Pulmonary artery endothelial cell (primary cell): ENCODE measurements at places on chromosomes 3 and 15.
A peak's percentile ranks its signal among the peaks of the same experiment; 100 is the strongest.

DNA sequence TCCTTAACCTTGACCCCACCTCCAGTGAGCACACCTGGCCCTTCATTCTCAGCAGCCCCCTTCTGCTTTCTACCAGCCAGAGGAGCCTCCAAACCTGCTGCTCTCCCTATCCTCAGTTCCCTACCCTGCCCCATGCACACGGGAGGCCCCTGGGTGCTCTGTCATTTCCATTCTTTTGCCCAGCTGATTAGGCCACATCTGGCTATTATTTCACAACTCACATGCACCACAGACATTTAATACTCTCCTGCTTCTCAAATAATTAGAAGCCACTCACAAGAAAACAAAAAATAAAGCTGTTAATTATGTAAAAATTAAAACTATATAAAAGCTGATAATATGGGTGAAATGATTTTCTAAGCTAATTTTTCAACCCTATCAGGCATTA is 50.7 kb downstream of the MYLK start:
- DNase-seq, result no peak

- DNase-seq, result no peak
Observed at GRCh38 chr3:140845882-140846281, 95.8 kb upstream of the SLC25A36 start.

DNA sequence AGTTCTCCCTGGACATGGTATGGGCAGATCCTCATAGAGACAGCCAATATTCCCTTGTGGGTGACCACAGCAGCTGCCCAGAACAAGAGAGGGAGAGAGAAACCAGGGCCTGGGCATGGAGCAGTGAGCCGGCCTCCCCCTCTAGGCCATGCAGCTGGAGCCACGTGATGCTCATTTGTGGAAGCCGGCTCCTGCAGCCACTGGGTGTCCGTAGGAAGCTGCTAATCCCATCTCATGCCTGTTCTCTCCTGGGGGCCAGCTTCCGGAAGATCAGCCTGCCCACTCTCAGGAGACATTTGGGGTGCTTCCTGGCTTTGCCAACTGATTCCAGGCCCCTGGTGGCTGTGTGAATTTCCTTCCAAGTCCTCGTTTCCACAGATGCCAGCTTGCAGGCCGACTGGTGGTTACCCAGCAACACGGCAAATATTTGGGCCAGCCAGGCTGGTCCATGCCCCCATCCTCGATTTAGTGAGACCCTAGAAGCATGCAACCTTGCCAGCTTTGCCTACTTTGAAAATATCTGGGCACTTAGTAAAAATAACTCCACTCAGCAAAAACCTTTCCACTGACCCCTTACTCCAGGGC is 55.3 kb downstream of the LINGO1 start:
- DNase-seq, result no peak

DNA sequence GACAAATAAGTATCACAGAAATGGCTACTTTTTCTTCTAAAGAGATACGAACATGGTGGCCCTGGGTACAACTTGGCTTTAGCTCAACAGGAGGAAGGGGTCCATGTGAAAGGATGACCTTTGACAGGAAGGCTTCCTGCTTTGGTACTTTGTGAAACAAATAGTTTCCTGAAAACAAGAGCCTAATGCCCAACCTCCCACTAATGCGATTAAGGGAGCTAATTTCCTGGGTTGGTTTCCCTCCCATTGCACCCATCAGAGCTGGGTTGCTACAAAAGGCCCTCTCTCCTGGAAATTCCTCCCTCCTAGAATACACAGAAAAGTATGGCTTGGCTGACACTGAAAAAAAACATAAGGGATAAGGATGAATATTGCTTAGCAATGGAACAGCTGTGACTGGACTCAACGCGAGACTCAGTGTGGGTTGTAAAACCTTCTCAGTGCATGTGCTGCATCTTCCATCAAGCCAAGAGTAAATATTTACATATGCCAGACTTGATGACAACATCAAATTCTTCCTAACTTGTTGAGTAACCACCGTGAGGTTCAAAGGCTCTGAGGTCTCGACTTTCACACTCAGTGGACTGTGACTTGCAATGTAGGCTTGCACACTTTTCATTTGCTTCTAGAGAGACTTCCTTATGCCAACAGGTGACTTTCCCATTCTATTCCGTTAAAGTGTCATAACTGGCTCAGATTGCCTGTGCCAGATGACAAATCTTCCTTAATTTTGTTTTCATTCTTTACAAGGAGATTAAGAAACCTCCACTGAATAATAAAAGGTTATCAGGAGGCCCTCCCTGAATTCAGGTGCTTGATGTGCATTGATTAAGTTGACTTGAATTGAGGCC is 60.1 kb downstream of the ADAMTS9 start:
- no peak for DNase-seq

DNA sequence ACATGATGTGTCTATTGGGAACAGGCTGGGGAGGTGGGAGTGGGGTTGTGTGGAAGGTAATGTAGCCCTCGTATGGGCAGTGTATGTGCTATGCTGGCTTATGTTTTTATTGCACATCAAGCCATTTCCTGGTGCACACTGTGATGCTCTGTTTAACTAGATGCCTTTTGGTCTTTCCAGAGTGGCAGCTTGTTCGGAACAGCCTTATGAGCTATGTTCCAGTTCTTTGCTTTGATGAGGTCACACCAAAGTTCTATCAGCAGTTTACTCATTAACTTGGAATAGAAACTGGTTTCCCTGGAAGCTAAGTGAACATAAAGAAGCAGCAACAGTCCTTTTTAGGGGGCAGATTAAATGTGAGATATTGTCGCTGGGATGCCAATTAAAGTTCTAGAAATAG is 133.9 kb downstream of the DIPK2A start:
- no peak for DNase-seq

DNA sequence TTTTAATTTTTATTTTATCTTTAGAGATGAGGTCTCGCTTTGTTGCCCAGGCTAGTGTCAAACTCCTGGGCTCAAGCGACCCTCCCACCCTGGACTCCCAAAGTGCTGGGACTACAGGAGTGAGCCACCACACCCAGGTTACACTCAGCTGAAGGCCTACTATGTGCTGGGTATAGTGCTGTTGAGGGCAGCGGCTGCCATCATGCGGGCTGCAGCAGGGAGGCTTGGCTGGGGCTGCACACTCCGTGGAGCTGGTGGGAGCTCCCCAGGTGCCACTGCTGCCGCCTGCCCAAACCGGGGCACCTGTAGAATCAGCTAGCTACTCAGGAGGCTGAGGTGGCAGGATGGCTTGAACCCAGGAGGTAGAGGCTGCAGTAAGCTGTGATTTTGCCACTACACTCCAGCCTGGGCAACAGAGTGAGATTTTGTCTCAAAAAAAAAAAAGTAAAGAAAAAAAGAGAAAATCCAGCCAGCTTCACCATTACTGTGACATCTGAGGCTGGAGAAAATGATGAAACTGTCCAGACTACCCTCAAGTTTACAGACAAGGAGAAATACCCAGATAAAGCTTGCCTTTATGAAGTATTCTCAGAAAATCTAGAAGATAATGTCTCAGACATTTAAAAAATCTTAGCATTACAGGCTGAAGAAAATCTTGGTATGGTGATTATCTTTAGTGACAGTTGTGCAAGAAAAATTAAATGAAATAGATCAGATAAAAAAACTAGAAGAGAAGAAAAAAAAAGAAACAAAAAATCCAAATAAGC is 42.1 kb downstream of the CRABP1 start:
- no peak for DNase-seq

DNA sequence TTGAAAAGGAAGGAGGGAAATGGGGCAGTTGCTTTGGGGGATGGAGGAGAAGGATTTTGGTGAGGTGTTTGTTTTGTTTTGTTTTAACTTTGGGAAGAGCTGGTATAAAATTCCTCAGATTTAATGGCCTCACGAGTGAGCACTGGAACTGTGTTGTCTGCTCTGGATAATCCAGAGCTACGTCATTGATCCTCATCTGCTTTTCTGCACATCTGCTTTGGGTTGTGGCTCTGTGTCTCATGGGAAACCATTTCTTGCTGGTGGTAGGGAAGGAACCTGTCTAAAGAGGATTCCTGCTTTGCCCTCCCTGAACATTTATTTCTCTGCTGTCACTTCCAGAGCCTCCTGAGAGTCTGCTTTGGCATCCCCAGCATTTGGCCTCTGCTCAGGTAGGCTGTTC is 3.1 kb downstream of the SNRK start:
- no peak for DNase-seq

- no peak for DNase-seq
Observed at GRCh38 chr3:28612232-28612631, 263.6 kb upstream of the AZI2 start.

GRCh38 chr15:88023914-88024313 is 232.6 kb downstream of the NTRK3 start:
- no peak for DNase-seq

GRCh38 chr3:144457758-144458157 is 486.1 kb downstream of the DIPK2A start:
- no peak for DNase-seq

- no peak for DNase-seq
Observed at GRCh38 chr3:10599444-10599843, 94.1 kb upstream of the ATP2B2 start.

DNA sequence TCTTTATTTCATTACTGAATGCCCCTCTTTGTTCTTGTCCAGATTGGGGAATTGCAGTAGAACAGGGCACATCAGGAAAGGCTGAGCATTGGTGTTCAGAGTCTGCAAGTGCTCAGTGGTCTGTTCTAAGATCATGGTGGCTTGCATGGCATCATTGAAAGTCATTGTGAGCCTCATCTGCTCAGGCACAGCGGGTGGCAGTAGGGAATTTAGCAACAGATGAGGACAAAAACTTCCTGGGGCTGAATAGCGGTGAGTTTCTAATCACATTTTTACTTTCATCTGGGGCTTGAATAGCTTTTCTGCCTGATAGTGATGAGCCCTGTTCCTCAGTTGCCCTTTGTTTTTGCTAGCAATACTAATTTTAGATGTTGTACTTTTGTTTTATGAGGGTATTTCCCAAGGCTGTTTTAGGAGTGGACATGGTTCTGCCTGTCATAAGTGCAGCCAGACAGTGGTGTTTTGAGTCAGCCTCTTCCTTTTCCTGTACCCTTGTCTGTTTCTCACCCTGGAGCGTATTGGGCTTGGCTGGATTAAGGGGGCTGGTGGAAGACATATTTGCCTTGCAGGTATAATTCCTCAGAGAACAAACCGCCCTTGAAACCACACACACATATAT is 127.2 kb upstream of the IL12A start:
- no peak for DNase-seq

- no peak for DNase-seq
Observed at GRCh38 chr15:34012461-34013028, 26.5 kb downstream of the AVEN start.

- DNase-seq, result peak; percentile 39
Observed at GRCh38 chr3:98994128-98994762, 92.8 kb upstream of the DCBLD2 start.

- no peak for DNase-seq
Observed at GRCh38 chr3:134086616-134087015, 56.9 kb upstream of the SLCO2A1 start.

DNA sequence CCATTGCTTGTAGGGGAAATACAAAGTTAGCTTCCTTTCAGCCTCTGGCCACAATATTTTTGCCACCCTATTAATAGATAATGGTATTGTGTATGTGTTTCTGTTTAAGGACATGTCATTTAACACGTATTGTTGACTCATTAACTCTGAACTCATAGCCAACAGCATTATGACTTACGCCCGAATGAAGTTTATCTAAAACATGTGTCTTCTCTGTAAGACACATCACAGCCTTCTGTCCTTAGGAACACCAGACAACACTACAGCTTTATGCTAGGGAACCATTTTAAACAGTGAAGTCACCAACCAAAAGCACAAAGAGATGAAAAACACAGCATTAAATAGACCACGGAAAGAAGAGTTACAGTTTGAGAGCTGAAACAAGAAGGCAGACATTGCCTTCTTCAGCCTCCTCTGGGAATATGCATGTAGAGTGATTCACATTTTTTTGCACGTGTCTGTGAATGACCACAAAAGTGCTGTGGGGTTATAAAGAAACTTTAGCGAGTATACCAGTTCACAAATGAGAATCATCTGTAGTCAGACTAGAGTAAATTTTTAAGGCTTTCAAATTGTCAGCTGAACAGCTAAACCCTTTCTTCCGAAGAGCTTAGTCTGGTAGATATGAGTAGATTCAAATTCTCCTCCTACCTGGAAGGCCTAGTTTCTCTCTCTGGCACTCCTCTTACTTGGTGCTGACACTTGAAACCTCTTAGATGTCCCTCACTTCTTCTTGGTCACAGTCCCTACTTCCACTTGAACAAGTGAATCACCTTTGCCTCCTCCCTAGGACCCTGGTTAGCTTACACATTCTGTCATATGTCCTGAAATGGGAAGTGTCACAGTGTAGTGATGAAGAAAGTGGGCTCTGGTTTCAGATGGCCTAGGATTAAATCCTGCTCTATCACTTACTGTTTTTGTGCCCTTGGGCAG is 32.2 kb downstream of the MCTP2 start:
- no peak for DNase-seq

DNA sequence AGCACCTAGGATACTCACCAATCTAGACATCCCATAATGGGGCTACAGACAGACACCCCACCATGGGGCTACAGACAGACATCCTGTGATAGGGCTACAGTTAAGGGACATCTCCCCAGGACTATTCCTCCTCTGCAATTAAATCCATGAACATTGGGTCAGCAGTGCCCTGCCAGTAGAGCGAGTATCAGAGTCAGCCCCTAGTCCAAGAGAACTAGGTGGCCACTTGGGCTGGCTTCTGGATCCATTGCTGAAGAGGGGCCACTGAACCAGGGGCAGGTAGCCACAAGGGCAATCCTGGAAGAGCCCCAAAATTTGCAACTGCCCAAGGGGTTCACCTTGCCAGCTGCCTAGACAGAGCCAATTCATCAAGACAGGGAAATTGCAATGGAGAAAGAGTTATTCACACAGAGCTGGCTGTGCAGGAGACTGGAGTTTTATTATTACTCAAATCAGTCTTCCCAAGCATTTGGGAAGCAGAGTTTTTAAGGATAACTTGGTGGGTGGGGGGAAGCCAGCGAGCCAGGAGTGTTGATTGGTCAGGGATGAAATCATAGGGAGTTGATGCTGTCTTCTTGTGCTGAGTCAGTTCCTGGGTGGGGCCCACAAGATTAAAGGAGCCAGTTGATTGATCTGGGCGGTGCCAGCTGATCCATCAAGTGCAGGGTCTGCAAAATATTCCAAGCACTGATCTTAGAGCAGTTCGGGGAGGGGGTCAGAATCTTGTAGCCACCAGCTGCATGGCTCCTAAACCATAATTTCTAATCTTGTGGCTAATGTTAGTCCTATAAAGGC is 170.2 kb upstream of the SMAD3 start:
- DNase-seq, result no peak

DNA sequence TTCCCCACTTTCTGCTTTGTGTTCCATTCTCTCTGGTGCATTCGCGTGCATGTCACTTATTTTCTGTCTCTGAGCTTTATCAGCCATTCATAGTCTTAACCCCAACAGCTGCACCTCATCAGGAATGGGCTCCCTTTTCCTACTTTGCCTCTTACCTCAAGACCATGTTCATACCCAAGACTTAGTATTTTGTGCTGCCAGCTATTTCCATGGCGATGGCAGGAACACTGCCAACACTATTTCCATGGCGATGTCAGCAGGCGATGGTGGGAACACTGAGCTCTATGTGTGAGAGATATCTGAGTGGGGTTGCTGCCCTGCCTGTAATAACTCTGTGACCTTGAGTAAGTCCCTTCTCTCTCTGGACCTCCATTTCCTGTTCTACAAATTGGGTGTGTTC is 5.5 kb downstream of the ZNF35 start:
- DNase-seq, result no peak
